ENCODE measurements at places on chromosomes 5 and 9.

GRCh38 chr9:122122903-122123632 is 30.0 kb upstream of the TTLL11 start:
- DNase-seq = no peak

GRCh38 chr9:108469654-108470053 is 386.1 kb downstream of the ACTL7B start:
- no peak for DNase-seq

DNA sequence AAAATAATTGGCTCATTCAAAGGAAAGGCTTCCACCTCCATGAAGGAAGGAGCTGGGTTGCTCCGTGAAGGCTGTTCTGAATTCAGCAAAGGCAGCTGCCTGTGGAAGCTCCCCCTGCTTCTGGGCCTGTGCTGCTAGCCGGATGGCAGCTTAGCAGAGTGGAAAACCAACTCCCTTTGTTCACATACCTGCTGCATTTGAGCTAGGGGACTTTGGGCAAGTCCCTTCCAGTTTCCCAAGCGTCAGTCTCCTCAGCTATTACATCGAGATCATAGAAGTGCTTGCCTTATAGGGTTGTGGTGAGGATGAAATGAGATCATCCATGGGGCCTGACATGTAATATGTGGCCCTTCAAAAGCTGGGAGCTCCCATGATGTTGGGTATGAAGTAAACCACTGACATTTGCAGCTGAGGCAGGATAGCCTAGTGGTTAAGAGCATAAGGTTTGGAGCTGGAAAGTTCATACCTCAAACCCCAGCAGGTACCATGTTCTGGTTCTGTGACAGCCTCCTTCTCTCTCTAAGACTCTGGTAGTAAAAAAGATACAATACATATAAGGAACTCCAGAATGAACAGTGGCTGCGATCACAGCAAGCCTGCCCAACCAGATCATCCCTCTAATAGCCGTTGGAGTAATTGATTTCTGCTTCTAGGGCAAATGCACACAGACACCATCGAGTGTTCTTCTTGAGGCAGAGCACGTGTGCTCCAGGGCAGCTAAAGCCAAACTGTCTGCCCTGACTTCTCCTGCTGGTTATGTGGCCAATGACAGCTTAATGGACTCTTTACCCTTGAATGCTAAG is 11.0 kb upstream of the DENND1A start:
- no peak for DNase-seq

DNA sequence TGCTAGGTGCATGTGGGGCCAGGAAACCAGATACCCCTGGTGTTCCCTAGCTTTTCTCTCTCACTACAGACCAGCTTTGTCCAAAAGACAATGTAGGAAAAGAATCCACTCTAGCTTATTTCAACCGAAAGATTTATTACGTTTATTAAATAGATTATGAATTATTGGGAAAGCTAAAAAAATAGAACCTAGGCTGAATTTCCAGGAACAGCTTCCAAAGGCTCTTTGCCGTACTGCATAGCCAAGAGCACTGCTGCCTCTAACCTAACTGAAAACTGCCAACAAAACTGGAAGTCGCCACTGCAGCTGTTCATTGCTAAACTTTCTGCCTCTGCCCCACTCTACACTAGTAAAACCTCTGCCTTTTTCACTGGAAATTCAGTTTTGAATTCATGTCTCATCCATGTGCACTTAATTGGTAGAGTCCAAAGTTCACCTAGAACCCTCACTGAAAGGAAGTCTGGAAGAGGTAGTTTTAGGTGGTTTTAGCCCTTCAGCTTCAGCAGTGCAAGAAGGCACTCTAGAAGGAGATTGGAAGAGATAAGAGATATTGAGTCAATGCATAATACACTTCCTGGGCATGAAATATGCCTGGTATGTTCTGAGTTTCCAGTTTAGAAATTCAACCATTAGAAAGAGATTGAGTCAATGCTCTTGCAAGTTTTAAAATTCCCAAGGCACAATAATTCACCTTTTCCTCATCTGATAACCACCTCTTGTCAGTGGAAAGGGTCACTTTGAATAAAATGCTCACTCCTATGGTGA is 927.9 kb downstream of the MAT2B start:
- no peak for DNase-seq

GRCh38 chr9:120982836-120983235 is 56.2 kb upstream of the TRAF1 start:
- DNase-seq = no peak

- no peak for DNase-seq
These were observed 194.0 kb downstream of the SEMA6A start for GRCh38 chr5:116380621-116381020.

All from NCI-H187 treated with DMSO at 0.1 percent for 48 hours (cell line).